ENCODE measurements at places on chromosomes 2 and 18. TPM values are rescaled to one million over a fixed set of nuclear protein-coding genes. Genes with fewer than 3 reads are reported as not detected.

Gene VIT
- not detected for total RNA-seq

Gene DSG2
- total RNA-seq, result 68.6 TPM

Gene PLCL1
- total RNA-seq, result not detected

Gene CHRNG
- total RNA-seq, result not detected

Gene FOXD4L1
- 0.24 TPM for total RNA-seq

Gene SP5
- not detected for total RNA-seq

Gene EGR4
- 0.09 TPM for total RNA-seq

Gene ACOXL
- total RNA-seq, result not detected

Gene ALKAL2
- not detected for total RNA-seq

Gene C2orf66
- total RNA-seq, result 0.12 TPM

Gene HOXD10
- 5.3 TPM for total RNA-seq

Gene TRIM43
- total RNA-seq, result 0.13 TPM

All from A549 treated with GW870086 at 1 μM for 4 hours (cell line).